ENCODE measurements at places on chromosomes 2 and 18.

DNA sequence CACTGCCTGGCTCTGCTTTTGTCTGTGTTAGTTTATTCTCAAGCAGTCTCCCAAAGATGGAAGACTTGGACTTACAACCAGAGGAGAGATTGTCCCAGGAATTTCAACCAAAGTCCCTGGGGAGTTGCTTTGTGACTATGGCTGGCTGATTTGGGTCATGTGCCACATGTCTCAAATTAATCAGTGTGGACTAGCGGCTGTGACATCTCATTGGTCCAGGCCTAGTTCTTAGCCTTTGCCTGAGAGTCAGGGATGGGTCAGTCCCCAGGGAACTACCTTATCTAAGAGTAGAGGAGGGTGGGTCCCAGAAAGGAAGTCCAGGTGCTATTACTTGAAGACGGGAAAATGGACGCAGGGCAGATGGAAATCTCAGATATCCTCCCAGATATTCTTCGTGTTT lies 217.1 kb downstream of the ACKR3 start:
- DNase-seq: no peak

DNA sequence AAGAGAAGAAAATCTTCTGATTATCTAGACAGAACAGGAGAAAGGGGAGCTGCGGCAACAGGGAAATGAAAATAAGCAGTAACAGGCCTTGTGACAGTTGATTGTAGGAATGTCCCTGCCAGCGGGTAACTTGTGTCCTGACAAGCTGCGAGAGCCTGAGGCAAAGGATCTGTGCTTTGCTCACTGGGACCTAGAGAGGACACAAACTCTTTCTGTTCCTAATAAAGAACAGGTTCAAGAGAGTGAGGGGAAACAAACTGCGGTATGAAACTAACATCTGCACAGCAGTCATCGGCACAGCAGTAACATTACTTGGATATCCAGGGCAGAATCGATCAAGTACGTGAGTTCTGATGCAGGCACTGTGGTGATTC lies 103.7 kb upstream of the THOC1 start:
- no peak for DNase-seq

GRCh38 chr2:210318891-210319290 lies 3.9 kb upstream of the MYL1 start:
- DNase-seq: no peak

GRCh38 chr18:54923339-54923956 lies 35.8 kb downstream of the CCDC68 start:
- DNase-seq: no peak

DNA sequence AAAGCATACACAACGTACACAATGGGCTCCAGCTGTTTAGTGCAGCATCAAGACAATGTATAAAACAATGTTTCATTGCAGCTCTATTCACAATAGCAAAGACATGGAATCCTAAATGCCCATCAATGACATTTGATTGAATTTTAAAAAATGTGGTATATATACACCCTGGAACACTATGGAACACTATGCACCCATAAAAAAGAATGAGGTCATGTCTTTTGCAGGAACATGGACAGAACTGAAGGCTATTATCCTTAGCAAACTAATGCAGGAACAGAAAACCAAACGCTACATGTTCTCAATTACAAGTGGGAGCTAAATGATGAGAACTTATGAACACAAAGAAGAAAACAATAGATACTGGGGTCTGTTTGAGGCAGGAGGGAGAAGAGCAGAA lies 315.5 kb downstream of the AGPS start:
- DNase-seq: no peak
